ENCODE measurements at places on chromosomes 2 and 18.

DNA sequence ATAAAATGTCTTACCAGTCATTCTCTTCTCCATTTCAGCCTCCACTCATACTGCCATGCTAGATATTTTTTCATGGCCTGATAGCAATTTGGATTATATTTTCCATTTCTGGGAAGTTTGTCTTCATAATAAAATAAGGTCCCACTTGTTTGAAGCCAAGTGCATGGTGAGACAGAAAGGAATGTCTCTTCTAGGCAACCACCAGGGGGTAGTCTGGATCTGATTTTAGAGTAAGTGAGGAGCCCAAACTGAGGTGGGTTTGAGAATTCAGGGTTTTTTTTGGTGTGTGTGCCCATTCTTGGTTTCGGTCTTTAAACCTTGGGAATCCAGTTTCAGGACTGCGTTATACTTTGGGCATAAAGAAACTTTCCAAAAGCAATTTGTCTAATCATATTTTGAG, 315.5 kb downstream of the RPRM start:
- no peak for DNase-seq

GRCh38 chr2:52961403-52961802, 806.2 kb upstream of the CHAC2 start:
- no peak for DNase-seq

- DNase-seq: no peak
These were observed 47.0 kb downstream of the VSNL1 start for GRCh38 chr2:17587469-17587868.

GRCh38 chr2:168970711-168971233, 60.4 kb downstream of the ABCB11 start:
- DNase-seq: no peak

- DNase-seq: no peak
These were observed 484.7 kb upstream of the RAB12 start for GRCh38 chr18:8124232-8125146.

- no peak for DNase-seq
These were observed 1.9 kb upstream of the SH3BP4 start for GRCh38 chr2:234949762-234950434.

DNA sequence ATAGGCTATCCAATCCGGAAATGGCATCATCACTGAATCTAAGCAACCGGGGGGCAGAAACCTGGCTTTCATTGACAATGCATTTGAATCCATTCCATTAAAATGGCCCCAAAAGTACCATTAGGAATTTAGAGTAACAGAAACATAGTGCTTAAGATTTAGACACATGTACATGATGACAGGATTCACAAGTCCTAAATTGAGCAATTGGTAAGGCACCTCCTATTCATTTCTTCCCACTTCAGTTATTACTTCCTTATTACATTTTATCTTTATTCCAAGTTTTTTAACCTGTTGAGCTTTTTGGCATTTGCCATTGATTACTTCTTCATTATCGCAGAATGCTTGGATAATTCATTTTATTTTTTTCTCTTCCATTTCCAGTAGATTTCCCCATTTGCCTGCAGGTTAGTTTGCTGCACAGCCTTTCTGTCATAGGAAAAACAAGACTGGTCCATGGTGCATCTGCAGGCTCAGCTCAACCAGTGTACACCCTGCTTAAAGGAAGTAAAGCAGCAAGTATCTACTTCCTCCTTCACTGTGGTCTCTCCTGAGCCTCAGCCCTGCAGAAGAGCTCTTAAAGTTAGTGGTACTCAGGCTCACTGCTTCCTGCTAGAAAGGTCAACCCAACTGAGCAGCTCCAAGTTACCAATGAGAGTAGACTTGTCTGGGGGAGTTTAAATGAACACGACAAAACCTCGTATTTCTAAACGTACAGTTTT, 89.2 kb downstream of the DOCK10 start:
- peak; percentile 25 for DNase-seq

GRCh38 chr2:120314690-120315366, 31.1 kb upstream of the INHBB start:
- no peak for DNase-seq

DNA sequence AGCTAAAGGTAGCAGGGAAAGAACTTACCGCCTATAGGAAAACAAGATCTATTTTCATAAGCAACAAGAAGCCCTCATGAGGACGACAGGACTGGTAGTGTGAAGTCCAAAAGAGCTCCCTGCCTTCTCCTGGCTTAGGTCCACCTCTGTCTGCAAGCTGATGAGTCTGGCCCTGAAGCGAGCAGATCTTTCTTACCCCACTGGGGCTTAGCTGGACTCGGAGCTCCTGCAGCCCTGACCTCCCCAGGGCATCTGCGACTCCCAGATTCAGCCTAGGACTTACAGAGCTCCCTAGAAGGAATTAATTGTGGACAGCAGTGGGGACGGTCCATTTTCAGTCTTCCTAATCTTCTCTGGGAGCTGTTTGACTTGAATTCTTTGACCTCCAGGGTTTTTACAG, 53.7 kb downstream of the MCFD2 start:
- DNase-seq: no peak

- no peak for DNase-seq
These were observed 70.0 kb downstream of the SLC25A12 start for GRCh38 chr2:171824086-171824485.

DNA sequence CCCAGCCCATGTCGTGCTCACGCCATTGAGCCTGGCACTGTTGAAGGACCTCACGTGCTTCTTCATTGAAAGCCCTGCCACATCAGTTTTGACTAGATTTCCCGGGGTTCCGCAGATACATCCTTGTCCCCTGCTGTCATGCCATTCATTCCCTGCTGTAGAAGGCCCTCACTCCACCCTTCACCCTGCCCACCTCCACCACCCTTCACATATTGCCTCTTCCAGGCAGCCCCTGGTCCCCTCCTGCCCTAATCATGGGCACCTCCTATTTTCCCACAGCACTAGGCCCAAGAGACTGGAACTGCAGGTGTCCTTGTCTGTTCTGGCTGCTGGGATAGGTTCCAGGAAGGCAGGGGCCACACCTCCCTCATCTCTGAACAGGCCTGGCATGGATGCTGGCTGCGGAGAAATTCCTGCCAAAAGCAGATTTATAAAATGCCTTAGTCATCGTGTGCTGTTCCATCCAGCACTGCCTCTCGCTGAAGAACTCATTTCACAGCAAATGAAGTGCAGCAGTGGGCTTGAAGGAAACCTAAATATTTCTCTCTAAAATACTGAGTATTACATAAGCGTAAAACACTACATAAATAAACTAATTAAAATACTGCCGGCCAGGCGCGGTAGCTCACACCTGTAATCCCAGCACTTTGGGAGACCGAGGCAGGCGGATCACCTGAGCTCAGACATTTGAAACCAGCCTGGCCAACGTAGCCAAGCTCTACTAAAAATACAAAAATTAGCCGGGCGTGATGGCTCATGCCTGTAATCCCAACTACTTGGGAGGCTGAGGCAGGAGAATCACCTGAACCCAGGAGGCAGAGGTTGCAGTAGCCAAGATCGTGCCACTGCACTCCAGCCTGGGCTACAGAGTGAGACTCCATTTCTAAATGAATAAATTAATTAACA, 38.4 kb downstream of the EIF4E2 start:
- DNase-seq: no peak

DNA sequence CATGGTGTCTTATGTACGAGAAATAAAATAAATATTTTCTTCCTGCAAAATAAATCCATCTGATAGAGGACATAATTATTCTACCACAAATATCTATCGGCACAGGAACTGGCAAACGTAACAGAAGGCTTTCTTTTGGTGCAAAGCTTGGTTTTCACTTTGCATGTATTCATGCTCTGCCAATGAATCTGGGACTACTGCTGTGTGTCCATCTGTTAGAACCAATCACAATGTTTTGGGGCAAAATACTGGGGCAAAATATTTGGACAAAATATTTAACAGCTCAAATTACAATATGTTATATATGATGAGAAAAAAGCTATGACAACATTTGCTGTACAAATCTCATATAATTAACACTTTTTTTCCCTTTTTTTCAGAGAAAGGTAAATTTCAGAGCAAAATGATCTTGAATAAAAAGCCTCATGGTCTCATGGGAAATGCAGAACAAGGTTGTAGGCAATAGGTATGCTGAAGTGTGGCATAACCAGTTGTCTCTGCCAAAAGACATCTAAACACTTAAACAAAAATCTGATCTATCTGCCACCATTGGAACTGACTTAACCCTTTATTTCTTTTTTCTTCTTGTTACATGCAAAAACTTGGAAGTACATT, 923.2 kb downstream of the CPS1 start:
- DNase-seq: no peak

DNA sequence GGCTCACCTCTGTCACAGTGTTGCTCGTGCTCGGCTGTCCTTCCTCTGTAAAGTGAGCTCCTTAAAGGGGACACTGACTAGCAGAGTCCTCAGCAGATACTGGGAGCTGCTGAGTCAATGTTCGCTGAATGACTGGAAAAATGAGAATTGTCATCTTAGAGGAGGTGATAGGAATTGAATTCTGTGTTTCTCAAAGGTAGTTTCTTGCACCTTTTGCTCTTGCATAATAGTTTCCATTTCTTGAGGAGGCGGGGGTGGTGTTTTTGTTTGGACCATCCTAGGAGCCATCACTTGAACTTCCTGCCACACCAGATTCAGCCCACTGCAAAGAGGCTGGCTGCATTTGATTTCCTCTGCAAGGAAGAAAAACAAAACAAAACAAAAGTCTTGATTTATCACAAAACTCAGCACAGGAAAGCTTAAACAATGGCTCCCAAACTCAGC, 11.4 kb upstream of the RFX8 start:
- no peak for DNase-seq

- no peak for DNase-seq
These were observed 29.9 kb downstream of the HDHD2 start for GRCh38 chr18:47120428-47120827.

DNA sequence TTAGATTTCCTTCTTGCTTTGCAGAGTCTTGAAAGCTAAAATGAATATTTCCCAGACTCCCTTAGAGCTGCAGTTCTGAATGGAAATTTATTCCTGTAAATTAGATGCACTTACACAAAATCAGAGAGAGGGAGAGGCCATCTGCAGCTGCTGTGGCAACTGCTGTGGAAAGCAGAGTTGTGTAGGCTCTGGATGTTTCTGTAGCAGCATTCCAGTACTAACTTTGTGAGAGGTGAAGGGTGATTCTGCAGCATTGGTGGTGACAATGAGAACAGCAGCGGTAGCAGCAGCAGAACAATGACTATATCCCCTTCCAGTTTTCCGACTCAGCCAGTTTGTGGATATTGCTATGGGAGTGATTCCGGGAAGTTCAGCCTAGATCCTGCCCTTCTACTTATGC, 433.0 kb upstream of the REG3G start:
- DNase-seq: no peak

GRCh38 chr2:62412347-62412742, 93.7 kb downstream of the TMEM17 start:
- no peak for DNase-seq

DNA sequence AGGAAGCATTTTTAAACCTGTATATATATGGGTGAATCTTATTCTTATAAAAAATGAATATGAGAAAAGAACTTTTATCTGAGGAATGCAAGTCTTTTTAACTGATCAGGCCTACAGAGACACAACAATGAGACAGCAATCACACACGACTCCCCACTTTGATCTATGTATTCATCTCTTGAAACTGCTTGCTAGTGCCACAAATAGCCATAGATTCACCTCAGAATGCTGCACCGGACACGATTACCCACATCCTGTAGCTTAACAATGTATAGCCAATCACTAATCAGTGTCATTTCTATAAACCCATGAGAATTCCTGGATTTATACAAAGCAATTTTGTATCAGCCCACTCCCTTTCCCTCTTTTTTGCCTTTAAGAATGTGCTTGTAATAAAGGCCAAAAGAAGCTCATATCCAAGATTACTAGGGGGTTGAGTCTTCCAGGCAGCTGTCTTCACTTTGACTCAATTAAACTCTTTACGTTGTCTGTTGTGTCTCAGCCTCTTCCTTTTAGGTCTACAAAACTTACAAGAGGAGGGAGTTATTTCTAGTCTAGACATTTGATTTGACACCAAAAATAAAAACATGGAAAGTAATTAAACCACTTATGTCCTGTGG, 94.9 kb downstream of the MBD2 start:
- no peak for DNase-seq

GRCh38 chr2:181697126-181697525, 16.8 kb upstream of the NEUROD1 start:
- no peak for DNase-seq

DNA sequence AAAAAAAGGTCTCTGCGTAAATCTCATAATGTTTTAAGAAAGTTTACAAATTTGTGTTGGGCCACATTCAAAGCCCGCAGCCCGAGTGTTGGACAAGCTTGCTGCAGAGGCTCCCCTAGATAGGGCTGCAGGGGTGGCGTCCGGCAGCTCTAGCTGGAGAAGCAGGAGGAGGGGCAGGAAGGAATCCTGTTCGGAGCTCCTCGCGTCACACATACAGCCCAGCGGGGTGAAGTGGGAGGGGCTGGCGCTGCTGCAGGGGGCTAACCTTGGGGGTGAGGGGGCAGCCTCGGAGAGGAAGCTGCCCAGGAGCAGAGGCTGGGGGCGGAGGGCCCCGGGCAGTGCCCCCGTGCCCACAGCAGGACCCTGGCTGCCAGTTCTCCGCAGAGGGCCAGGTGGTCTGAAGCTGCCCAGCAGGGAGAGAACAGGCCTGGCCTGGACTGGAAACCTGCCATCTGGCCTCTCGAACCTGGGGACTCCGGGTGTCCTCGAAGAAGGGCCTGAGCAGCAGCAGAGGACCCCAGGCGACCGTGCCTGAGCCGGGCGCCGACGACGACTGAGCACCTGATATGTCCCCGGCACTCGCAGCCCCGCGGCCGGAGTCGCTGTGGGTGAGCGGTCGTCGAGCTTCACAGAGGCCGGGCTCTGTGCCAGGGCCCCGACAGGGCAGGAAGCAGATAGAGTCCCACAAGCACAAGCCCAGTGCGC, 2.6 kb upstream of the GPR35 start:
- DNase-seq: peak; percentile 51

DNA sequence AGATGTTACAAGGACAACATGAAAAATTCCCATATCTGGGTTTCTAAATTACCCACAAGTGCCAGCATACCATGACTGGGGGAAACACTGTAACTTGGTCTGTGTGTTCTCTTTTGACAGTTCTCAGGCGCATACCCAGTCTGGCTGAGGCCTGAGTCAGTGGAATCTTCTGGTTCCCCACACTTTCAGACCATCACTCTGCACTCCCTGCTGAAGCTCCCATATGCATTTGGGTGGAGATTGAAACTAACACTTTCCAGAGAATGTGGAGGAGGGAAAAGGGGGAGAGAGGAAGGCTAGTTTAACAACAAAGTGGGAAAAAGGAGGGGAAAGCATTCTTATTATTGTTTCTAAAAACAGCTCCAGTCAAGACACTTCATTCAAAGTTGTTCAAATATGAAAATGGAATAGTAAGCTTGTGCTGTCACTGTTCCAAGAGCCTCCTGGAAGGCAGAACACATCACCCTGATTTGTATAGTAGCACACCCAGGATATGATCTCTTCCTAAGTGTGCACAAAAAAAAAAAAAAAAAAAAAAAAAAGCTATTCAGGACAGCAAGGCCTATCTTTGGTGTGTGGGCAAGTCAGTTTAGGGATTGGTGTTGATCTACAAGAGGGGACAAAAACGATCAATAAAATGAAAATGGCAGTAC, 48.1 kb upstream of the CTIF start:
- DNase-seq: no peak

GRCh38 chr2:62375113-62375420, 130.9 kb downstream of the TMEM17 start:
- no peak for DNase-seq

Measured in activated T-cell treated with anti-CD3 and anti-CD28 coated beads, Interleukin-2, amount 50 U/mL, for 4 hours (primary cell).